Regular cardiac myocyte (primary cell): ENCODE measurements at places on chromosomes 2 and 18. TPM values are rescaled to one million over a fixed set of nuclear protein-coding genes. Genes with fewer than 3 reads are reported as not detected.

Gene RETREG2
- total RNA-seq = 70.2 and 91.9 TPM in 2 replicates

Gene HAAO
- 0.38 and 0.56 TPM in 2 replicates for total RNA-seq

Gene RFTN2
- 0.58 and 3.7 TPM in 2 replicates for total RNA-seq

Gene SAG
- total RNA-seq = not detected in 2 replicates

Gene SEMA4C
- 15.8 and 24.7 TPM in 2 replicates for total RNA-seq

Gene ABCB11
- total RNA-seq = not detected in 2 replicates

Gene SCN9A
- total RNA-seq = 20.3 and 22.0 TPM in 2 replicates

Gene SIX2
- 2.0 and 2.7 TPM in 2 replicates for total RNA-seq

Gene SIX3
- total RNA-seq = not detected in 2 replicates

Gene MYO7B
- under 0.01 TPM in 2 replicates for total RNA-seq

Gene ERLEC1
- 245 and 372 TPM in 2 replicates for total RNA-seq

Gene CASP8
- total RNA-seq = 24.0 and 24.2 TPM in 2 replicates

Gene UGGT1
- total RNA-seq = 92.8 and 112 TPM in 2 replicates

Gene CMPK2
- 0.38 and 0.56 TPM in 2 replicates for total RNA-seq

Gene NCKAP1
- total RNA-seq = 165 and 181 TPM in 2 replicates
